ENCODE measurements at places on chromosomes 5 and 9.

- H3K4me3 ChIP-seq, result peak overlapping the region; percentile 94
- H3K36me3 ChIP-seq, result no peaks in the 10 kb centered on the region
- no peak overlapping the region for H3K27ac ChIP-seq
- no peaks in the 10 kb centered on the region for H3K4me1 ChIP-seq
- no peak for DNase-seq
Measured at GRCh38 chr5:40680741-40681362, 1.1 kb downstream of the PTGER4 start.

GRCh38 chr5:109161914-109162683 lies 247.7 kb downstream of the PJA2 start:
- H3K27me3 ChIP-seq, result no peaks in the 10 kb centered on the region
- H3K4me1 ChIP-seq, result peaks cover 5% of the 10 kb centered on the region
- DNase-seq, result no peak
- no peak overlapping the region for H3K4me3 ChIP-seq
- H3K27ac ChIP-seq, result peak overlapping the region; percentile 33

DNA sequence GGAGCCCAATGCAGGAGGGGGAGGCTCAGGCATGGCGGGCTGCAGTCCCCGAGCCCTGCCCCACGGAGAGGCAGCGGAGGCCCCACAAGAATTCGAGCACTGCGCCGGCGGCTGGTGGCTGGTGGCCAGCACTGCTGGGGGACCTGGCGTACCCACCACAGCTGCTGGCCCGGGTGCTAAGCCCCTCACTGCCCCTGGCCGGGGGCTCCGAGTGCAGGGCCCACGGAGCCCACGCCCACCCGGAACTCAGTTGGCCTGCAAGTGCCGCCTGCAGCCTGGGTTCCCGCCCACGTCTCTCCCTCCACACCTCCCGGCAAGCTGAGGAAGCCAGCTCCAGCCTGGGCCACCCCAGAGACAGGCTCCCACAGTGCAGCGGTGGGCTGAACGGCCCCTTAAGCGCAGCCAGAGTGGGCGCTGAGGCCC lies 780.3 kb downstream of the DTWD2 start:
- no peak for DNase-seq
- H3K4me1 ChIP-seq, result no peaks in the 10 kb centered on the region
- no peak overlapping the region for H3K4me3 ChIP-seq
- H3K27ac ChIP-seq, result no peak overlapping the region
- no peaks in the 10 kb centered on the region for H3K27me3 ChIP-seq

DNA sequence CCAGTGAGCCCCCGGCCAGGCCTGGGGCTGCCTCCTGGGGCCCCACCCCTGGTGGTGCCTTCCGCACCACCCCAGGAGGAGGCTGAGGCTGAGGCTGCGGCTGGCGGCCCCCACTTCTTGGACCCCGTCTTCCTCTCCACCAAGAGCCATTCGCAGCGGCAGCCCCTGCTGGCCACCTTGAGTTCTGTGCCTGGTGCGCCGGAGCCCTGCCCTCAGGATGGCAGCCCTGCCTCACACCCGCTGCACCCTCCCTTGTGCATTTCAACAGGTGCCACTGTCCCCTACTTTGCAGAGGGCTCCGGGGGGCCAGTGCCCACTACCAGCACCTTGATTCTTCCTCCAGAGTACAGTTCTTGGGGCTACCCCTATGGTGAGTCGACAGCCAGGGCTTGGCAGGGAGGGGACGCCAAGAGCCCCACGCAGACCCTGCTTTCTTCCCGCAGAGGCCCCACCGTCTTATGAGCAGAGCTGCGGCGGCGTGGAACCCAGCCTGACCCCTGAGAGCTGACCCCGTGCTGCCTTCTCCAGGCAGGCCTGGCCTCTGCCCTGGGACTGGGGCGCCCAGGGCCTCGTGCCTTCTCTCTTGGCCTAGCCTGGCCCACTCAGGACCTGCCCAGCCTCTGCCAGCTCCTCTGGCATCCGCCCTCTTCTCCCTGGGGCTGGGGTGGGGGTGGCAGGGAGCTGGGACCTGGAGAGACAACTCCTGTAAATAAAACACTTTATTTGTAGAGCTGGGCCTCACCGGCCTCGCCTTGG lies 4.0 kb upstream of the EHMT1 start:
- H3K36me3 ChIP-seq, result peaks cover 18% of the 10 kb centered on the region
- no peaks in the 10 kb centered on the region for H3K27me3 ChIP-seq
- no peak overlapping the region for H3K4me3 ChIP-seq
- DNase-seq, result no peak

DNA sequence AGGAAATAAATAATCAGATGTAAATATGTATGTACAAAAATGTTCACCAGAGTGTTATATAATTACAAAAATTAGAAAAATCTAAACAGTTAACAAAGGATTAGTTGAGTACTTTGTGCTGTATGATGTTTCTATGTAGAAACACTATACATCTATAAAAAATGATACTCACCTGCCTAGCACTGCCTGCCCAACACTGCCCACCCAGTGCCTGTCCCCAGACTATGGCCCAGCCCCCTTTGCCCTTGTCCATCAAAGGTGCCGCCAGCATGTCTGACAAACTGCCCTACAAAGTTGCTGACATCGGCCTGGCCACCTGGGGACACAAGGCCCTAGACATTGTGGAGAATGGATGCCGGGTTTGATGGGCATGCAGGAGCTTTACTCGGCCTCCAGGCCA lies 6.1 kb upstream of the MEGF9 start:
- no peak overlapping the region for H3K27ac ChIP-seq
- H3K4me3 ChIP-seq, result no peak overlapping the region
- no peak for DNase-seq

DNA sequence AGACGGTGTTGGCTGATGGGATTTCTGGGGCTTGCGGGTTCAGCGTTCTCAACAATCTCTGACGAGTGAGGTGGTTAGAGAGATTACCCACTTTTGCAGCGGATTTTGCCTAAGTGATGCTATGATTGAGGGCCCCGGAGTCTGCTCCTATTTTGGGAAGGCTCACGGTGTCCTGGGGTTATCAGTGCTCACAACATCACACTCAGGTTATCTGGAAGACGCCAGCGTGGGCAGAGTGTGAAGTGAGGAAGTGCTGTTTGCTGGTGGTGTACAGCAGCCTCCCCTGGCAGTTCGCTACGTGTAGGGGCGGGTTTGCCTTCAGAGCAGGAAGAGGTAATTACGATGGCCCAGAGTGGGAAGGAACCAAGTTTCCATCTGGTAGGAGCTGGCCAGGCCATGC lies 341.2 kb upstream of the IRX2 start:
- H3K27ac ChIP-seq, result no peak overlapping the region
- no peak for DNase-seq
- no peak overlapping the region for H3K4me3 ChIP-seq

- no peak overlapping the region for H3K4me3 ChIP-seq
- DNase-seq, result no peak
Measured at GRCh38 chr5:151779531-151780125, 7.9 kb downstream of the G3BP1 start.

DNA sequence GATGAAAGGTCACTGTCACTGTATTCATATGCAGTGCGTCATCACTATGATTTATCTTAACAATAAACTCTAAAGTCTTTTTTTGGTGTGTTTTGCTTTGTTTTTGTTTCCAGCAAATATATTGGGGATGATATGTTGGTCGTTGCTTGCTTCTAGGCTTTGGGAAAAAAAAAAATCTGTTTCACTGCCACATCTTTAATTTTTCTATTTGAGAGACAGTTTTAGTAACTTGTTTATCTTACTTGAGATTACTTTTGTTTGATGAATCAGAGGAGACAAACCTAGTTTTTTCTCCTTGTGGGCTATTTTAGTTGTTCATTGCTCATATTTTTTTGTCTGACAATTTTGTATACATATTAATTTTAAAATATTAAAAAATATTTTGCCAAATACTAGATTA lies 19.4 kb downstream of the CWC27 start:
- peaks cover 3% of the 10 kb centered on the region for H3K4me1 ChIP-seq
- H3K27me3 ChIP-seq, result no peaks in the 10 kb centered on the region
- H3K4me3 ChIP-seq, result no peak overlapping the region
- no peak overlapping the region for H3K27ac ChIP-seq

DNA sequence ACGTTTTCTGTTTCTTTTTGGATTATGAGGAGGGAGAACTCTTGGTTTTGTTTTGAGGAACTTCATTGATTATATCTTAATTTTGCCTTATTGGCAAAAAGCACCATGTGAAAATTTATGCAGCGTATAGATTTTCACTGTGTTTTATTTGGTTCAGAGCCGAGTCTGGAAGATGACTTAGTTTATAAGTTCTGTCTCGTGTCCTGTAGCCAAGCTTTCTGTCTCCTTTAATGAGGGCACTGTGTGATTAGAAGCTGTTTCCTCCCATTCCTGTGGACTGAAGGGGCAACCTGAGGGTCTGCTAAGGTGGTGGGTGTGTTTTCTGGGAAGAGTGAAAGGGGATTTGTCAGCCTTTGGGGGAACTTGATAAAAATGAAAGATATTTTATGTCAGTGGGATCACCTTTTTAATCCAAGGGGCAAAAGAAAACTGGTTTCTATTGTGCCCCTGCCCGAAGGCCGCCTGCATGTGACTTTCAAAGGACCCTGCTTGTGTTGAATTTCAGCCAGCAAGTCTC lies 262.1 kb downstream of the FANCC start:
- peaks cover 98% of the 10 kb centered on the region for H3K4me1 ChIP-seq
- no peaks in the 10 kb centered on the region for H3K27me3 ChIP-seq
- no peaks in the 10 kb centered on the region for H3K36me3 ChIP-seq
- H3K27ac ChIP-seq, result peak overlapping the region; percentile 89
- H3K4me3 ChIP-seq, result peak overlapping the region; percentile 61

GRCh38 chr5:1834022-1834551 lies 32.9 kb downstream of the NDUFS6 start:
- no peak overlapping the region for H3K4me3 ChIP-seq
- no peaks in the 10 kb centered on the region for H3K27me3 ChIP-seq
- no peaks in the 10 kb centered on the region for H3K36me3 ChIP-seq

DNA sequence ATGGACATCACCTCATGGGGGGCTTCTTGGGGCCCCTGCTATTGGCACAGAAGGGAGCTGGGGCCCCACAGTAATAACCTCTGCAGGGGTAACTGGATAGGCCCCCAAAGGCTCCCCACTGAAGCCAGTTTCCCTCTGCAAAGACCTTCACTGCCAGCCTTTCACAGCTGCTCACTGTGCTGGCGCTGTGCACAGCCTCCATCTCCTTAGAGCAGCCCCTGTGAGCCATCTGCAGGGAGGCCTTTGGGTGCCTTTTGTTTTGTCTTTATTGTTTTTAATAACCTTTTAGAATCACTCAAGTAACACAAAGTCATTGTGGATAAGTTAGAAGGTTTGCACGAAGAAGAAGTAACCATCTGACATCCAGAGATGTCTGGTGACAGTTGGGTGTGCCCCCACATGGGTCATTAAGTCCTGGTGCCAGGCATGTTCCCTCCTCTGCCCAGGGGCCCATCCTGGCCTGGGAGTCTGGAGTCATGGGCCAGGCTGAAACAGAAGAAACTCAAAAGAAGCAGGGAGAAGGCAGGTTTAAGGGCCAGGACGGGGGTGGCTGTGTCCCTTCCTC lies 42.7 kb downstream of the NCS1 start:
- H3K27ac ChIP-seq, result no peak overlapping the region
- no peaks in the 10 kb centered on the region for H3K27me3 ChIP-seq
- H3K36me3 ChIP-seq, result no peaks in the 10 kb centered on the region

GRCh38 chr5:518721-519120 lies 5.5 kb downstream of the SLC9A3 start:
- no peak overlapping the region for H3K27ac ChIP-seq
- no peak overlapping the region for H3K4me3 ChIP-seq
- H3K27me3 ChIP-seq, result no peaks in the 10 kb centered on the region
- no peaks in the 10 kb centered on the region for H3K4me1 ChIP-seq
- H3K36me3 ChIP-seq, result no peaks in the 10 kb centered on the region
